ENCODE measurements at places on chromosomes 11 and 22.
A peak's percentile ranks its signal among the peaks of the same experiment; 100 is the strongest.

DNA sequence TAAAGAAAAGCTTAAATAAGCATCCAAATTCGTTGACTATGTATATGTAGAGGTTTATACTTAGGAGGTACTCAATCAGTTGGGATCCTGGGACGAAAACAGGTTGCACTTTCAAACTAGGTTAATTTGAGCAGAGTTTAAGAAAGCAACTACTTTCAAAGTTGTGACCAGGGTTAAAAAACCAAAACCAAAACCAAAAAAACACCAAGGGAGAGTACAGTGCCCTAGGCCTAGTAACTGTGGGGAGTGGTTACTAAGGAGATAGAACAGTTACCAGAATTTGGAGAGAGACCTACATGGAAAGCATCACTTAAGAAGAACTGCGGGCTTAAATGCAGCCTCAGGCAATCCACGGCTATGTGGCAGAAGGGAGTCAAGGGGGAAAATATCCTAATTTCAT is 148.3 kb downstream of the JRKL start:
- DNase-seq = no peak

DNA sequence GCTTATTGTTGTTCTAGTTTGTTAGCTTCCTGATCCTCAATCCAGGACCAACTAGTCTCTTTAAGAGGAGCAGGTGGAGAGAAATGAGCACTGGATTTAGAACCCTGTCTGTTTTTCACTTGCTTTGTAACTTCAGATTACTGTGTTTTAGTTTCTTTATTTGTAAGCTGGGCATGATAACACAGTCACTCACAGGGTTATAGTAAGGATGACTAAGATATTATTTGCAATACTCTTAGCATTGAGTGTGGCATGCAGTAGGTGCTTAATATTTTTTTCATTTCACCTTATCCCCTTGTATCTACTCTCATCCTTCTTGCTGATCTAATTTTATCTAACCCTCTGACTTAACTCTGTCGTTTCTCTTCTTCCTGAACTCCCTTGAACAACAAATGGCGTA is 33.8 kb downstream of the DNHD1 start:
- DNase-seq = no peak

- DNase-seq = no peak
Measured at GRCh38 chr11:124167826-124168231, 15.3 kb upstream of the OR10D3 start.

DNA sequence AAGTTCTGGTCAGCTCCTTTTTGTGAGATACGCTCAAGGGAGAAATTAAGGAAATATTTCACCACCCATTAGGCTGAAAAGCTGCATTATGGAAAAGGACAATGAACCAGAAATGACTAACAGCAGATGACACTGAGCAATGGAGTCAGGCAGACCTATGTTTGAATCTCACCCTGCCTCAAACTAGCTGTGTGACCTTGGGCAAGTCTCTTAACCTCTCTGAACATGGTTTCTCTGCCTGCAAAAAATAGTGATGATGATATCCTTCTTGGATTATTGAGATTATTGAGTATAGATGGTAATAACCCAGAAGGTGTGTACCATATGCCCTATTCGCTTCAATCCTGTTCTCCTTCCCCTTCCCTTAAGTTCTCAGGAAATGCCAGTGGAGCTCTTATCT is 2.9 kb upstream of the PRDM11 start:
- no peak for DNase-seq

- no peak for DNase-seq
Measured at GRCh38 chr11:101797335-101797734, 117.5 kb upstream of the CEP126 start.

GRCh38 chr11:68338051-68338780 is 25.8 kb downstream of the LRP5 start:
- DNase-seq = no peak

DNA sequence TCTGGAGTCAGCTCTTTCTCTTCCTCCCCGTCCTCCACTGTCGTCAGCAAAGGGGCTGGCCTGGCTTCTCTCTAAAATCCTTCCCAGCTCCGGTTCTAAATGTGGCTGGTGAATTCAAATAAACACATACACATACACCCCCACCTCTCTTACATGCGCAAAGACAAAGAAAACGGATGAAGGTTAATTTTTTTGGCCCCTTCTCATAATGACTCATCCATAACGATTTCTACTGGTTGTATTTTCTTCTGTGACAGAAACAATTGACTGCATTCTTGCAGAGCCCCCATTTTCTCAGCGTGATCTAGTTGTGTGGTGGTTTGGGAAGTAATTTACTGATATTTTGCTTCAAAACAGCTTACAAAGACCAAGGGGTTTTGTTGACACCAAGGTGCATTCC is 130.0 kb upstream of the NTM start:
- DNase-seq = no peak

DNA sequence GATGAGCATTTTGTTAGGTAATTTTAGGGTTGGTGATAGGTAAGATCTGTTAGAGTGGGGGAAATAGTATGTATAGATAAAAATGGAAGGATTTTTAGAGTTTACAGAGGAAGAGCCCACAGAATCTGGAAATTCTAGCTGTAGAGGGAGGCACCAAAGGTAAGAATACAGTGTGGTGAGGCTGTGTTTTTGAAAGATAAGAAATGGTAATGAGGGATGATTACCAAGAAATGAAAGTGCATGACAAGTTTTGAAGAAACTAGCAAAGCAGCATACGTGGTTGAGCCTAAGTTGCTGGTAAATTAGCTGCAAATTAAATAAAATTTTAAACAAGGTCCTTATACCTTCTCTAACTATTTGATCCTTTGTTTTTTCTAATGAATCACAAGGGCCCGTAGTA is 14.6 kb upstream of the RASSF10 start:
- DNase-seq = no peak

DNA sequence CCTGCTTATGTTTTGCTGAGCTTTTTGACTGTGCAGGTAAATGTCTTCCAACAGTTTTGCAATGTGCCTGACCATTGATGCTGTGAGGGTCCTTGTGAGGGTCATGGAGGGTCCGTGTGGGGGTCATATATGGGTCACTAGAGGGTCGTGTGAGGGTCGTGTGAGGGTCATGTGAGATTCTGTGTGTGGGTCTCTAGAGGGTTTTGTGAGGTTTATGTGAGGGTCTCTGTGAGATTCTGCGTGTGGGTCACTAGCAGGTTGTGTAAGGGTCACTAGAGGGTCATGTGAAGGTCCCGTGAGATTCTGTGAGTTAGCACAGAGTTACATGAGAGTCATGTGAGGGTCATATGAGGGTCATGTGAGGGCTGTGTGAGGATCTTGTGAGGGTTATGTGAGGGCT is 263.9 kb upstream of the B3GAT1 start:
- DNase-seq = no peak

DNA sequence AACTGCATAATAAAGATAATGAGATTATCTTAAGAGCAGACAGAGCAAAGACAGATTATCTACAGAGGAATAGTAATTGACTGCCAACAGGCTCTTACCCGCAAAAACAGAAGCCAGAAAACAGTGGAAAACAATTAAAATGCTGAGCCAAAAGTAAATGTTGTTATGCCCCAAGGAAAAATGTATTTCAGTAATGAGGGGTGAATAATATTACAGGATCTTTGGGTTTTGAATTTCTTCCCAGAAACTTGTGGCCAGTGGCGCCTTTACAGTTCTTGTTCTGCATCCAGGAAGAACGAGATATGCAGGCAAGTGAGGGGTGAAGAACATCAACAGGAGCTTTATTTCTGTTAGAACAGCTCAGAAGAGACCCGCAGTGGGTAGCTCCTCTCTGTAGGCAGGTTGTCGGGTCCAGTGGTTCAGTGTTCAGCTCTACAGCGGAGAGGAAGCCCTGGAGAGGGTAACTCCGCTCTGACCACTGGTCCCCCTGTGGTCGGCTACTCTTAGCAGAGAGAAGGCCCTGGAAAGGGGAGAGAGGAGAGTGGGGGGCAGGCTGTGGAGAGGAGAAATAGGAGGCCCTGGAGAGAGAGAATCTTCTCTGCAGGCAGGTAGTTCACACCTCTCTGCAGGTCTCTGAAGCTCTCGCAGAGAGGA is 51.8 kb upstream of the SC5D start:
- DNase-seq = no peak

DNA sequence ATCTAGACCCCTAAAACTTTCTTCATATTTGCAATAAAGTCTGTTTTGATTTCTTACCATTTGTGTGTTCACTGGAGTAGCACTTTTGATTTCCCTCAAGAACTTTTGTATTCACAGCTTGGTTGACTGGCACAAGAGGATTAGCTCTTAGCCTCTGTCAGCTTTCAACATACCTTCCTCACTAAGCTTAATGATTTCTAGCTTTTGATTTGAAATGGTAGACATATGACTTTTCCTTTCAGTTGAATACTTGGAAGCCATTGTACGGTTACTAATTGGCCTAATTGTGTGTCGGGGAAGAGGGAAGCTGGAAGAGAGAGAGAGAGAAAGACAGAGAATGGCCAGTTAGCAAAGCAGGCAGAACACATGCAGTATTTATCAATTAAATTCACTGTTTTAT is 180.5 kb downstream of the ARHGAP42 start:
- no peak for DNase-seq

DNA sequence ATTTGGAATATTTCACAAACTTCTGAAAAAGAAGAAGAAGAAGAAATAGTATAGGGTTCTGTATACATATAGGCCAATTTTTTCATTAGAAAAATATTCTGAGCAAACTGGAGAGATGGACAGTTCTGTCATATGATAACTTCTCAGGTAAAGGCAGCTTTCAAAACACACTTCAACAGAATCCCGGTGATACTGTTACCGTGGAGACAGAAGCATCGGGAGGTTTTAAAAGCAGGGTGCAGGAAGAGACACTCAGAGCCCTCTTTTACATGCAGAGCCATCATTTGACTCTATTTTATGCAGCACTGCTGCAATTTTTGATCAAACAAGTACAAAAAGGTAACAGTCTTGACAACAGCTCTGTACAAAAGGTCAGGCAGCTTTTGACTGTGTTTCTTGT is 1785.4 kb downstream of the LRRC4C start:
- DNase-seq = no peak

- no peak for DNase-seq
Measured at GRCh38 chr11:102576350-102576749, 45.8 kb upstream of the MMP7 start.

GRCh38 chr11:1891831-1892115 is at the start of gene PRR33:
Gene PRR33, minus strand, starts transcription at chr11:1891895. Its CDS starts 1,311 bp downstream, at chr11:1890584.
- no peak for DNase-seq

DNA sequence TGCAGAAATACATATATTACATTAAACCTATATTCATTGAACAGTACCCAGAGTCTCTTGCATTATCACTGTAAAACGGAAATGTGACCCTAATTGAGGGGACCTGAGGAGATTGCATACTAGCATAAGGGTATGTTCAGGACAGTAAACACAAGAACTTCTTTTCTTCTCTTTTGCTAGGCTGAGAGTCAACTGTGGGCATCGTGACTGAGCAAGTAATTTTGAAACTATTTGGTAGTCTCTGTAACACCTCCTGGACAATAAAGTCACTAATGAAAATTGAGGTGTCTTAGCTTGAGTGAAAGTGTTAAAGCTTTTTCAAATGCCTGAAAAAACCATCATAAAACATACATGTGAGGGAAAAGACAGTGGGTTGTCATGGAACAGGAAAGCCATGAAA is 90.9 kb downstream of the PDHX start:
- no peak for DNase-seq

GRCh38 chr11:78251083-78251775 is 62.5 kb downstream of the USP35 start:
- DNase-seq = no peak

DNA sequence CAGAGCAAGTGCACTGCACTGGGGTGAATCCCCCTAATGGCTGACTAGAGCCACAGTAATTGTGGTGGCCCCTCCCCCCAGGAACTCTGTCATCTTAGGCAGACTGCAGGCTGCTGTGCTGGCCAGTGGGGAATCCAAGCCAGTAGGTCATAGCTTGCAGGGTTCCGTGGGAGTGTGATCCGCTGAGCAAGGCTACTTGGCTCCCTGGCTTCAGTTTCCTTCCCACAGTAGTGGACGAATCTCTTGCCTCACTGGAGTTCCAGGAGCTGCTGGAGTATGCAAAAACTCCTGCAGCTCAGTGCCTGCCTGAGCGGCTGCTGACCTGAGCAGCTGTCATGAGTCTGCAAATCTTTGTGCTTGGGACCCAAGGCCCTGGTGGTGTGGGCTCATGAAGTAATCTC is 13.2 kb downstream of the OOSP3 start:
- DNase-seq = no peak

DNA sequence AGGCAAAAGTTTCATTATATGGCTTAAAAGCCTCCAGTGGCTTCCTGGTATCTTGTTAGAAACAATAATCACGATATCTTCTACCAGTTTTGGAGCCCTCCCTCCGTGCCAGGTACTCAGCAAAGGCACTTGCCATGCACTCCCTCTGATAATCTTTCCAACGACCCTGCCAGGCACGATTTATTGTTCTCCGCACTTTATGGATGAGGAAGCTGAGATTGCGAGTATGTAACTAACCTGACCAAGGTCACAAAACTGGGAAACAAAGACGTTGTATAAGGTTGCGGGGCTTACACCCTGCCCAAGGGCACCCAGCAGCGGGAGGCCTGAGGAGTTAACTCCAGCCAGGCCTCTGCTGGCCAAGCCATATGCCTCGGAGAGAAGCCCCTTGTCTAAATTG is 218.1 kb downstream of the SNX19 start:
- DNase-seq = no peak

- DNase-seq = peak; percentile 54
Measured at GRCh38 chr22:23847991-23848864, 9.4 kb upstream of the DERL3 start.

- peak; percentile 19 for DNase-seq
Measured at GRCh38 chr11:776561-777287, 563 bp downstream of the GATD1 start.

- no peak for DNase-seq
Measured at GRCh38 chr11:96465512-96465911, 75.7 kb downstream of the JRKL start.

GRCh38 chr11:12474871-12475270 is 97.5 kb downstream of the PARVA start:
- no peak for DNase-seq

DNA sequence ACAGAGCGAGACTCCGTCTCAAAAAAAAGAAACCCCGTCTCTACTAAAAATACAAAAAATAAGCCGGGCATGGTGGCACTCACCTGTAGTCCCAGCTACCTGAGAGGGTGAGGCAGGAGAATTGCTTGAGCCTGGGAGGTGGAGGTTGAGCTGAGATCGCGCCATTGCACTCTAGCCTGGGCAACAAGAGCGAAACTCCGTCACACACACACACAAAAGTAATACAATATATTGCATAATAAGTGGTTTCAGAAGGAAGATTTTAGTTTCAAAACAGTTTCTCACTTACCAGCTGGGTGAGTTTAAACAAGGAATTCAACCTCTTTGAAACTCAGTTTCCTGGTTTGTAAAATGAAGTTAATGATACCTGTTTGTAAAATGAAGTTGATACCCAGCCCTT is 32.7 kb upstream of the HTR3A start:
- DNase-seq = no peak

Data from germinal center (tissue), 1 donor.